Ovary (tissue), 10 donors: ENCODE measurements at places on chromosomes 3 and 15. TPM values are rescaled to one million over a fixed set of nuclear protein-coding genes. Genes with fewer than 3 reads are reported as not detected.

IGDCC3 gene
- 1.8 TPM for total RNA-seq

SLC12A1 gene
- total RNA-seq, result not detected

CCR8 gene
- total RNA-seq, result not detected

ROBO2 gene
- total RNA-seq, result 3.4 TPM

SKOR1 gene
- 0.36 TPM for total RNA-seq

GRCh38 chr3:145915787-145916186 lies 245.2 kb downstream of the PLOD2 start:
- H3K27ac ChIP-seq, result no peak overlapping the region
- no peaks in the 10 kb centered on the region for H3K36me3 ChIP-seq
- H3K27me3 ChIP-seq, result no peaks in the 10 kb centered on the region
- no peaks in the 10 kb centered on the region for H3K4me1 ChIP-seq
- H3K4me3 ChIP-seq, result no peak overlapping the region
- no peak for DNase-seq

- no peak overlapping the region for H3K27ac ChIP-seq
- no peak for DNase-seq
- H3K36me3 ChIP-seq, result no peaks in the 10 kb centered on the region
- H3K27me3 ChIP-seq, result no peaks in the 10 kb centered on the region
- H3K4me1 ChIP-seq, result no peaks in the 10 kb centered on the region
- H3K4me3 ChIP-seq, result no peak overlapping the region
Observed at GRCh38 chr3:53293867-53294266, 38.0 kb upstream of the TKT start.

GRCh38 chr3:120536642-120537041 lies 59.5 kb upstream of the NDUFB4 start:
- H3K4me3 ChIP-seq, result no peak overlapping the region
- H3K27ac ChIP-seq, result no peak overlapping the region

- no peaks in the 10 kb centered on the region for H3K36me3 ChIP-seq
- peak within 1 kb of the TSS; percentile 91 for H3K27ac ChIP-seq
- peak within 1 kb of the TSS; percentile 93 for H3K4me3 ChIP-seq
Observed at GRCh38 chr3:39383045-39383880, at the start of gene SLC25A38. SLC25A38 (plus strand) TSS chr3:39383370; CDS start chr3:39383725, 355 bp downstream.

- no peak overlapping the region for H3K4me3 ChIP-seq
- peaks cover 19% of the 10 kb centered on the region for H3K4me1 ChIP-seq
- H3K27ac ChIP-seq, result no peak overlapping the region
Observed at GRCh38 chr15:91921188-91921842, 67.8 kb downstream of the SLCO3A1 start.

DNA sequence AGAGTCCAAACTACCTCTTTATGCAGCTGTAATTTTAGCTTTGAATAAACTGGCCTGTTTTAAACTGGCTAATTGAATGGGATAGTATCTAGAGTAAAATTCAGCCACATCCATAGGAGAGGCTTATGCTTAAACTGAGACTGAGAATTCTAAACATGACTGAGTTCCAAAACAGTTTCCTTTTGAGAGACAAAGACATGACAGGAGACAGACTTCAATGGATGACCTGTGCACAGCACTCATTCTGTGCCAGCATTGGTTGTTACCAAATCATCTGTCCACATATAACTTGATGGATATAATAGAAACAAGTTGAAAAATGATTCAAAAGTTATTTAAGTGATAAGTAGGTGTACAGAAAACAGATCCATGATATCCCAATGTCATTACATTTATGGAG lies 20.9 kb downstream of the IL12A start:
- DNase-seq, result no peak
- H3K4me3 ChIP-seq, result no peak overlapping the region
- no peaks in the 10 kb centered on the region for H3K36me3 ChIP-seq
- H3K27me3 ChIP-seq, result no peaks in the 10 kb centered on the region

DNA sequence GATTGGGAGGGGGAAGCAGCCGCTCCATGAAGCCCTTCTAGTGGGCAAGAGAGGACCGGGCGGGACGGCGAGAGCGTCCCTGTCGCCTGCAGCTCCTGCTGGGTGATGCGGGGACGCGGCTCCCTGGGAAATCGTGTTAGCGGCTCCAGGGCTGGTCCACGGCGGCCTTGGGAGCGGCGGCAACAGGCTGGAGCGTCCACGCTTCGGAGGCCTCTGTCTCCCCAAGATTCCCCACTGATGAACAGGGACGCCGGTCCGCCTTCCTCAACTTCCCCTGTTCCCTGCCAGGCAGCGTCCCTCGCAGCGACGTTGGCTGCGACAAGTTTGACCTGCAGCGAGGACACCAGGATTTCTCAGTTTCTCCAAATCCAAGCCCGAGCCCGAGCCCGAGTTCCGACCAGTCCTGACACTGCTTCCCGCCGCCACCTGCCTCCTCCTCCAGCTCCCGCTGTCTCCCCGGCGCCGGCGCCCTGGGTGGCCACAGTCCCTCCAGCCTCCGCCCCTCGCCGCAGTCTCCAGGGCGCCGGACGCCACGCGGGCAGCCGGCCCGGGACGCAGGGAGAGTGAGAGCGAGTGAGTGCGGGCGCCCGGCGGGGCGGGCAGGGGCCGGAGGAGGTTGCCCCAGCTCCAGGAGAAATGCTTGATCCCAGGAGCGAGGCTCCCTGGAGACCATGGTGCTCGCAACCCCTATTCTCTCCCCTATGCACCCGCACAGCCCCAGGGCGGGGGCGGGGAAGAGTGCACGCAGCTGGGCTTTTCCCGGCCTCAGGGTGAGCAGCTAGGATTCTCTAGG lies 78.1 kb upstream of the RNF7 start:
- no peaks in the 10 kb centered on the region for H3K27me3 ChIP-seq
- H3K36me3 ChIP-seq, result no peaks in the 10 kb centered on the region
- H3K4me3 ChIP-seq, result peak overlapping the region; percentile 48
- H3K4me1 ChIP-seq, result peaks cover 19% of the 10 kb centered on the region

DNA sequence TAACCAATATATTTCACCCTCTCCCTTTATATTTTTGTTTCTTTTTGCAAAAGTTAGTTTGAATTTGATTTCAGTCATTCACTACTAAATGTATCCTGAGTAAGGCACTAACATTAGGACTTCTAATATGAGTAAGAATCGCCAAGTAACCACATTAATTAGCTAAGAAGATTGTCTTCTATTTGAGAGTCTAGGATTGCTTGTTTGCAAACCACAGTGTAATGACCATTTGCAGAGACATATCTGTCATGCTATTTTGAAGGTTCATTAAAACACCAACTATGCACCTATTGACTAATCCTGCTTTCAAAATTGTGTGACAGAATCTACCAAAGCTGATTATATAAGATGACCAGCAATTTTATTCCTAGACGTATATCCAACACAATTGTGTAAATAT lies 5.3 kb upstream of the EID1 start:
- no peak overlapping the region for H3K4me3 ChIP-seq
- no peak overlapping the region for H3K27ac ChIP-seq

DNA sequence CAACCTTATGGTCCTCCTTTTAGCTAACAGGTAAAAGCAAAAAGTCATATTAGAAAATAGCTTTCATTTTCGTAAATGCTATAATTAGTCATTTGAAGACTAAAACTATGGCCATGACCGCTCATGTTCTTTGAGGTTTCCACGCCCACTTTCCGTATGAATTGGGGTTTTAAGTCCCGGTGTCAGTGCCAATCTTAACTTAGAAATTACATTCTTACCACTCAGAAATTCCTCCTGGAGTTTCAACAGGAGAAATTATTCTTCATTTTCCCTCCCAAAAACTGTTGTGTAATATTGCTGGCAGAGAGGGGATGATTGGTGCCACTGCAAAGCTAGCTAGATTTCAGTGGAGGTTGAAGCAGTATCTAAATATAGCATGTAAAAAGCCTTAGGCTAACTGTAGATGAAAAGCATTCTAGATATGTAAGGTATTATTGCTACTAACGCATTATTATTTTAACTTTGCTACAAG lies 71.0 kb upstream of the MDFIC2 start:
- DNase-seq, result no peak
- H3K27me3 ChIP-seq, result no peaks in the 10 kb centered on the region
- no peaks in the 10 kb centered on the region for H3K36me3 ChIP-seq
- H3K4me1 ChIP-seq, result no peaks in the 10 kb centered on the region
- no peak overlapping the region for H3K27ac ChIP-seq

GRCh38 chr3:12593473-12593872 lies 36.6 kb downstream of the MKRN2 start:
- H3K4me1 ChIP-seq, result no peaks in the 10 kb centered on the region
- no peak for DNase-seq
- H3K4me3 ChIP-seq, result no peak overlapping the region
- H3K36me3 ChIP-seq, result no peaks in the 10 kb centered on the region
- no peaks in the 10 kb centered on the region for H3K27me3 ChIP-seq

GRCh38 chr3:130948929-130949328 lies 55.0 kb downstream of the ATP2C1 start:
- H3K4me1 ChIP-seq, result no peaks in the 10 kb centered on the region
- H3K27me3 ChIP-seq, result no peaks in the 10 kb centered on the region
- DNase-seq, result no peak
- no peaks in the 10 kb centered on the region for H3K36me3 ChIP-seq
- no peak overlapping the region for H3K4me3 ChIP-seq

DNA sequence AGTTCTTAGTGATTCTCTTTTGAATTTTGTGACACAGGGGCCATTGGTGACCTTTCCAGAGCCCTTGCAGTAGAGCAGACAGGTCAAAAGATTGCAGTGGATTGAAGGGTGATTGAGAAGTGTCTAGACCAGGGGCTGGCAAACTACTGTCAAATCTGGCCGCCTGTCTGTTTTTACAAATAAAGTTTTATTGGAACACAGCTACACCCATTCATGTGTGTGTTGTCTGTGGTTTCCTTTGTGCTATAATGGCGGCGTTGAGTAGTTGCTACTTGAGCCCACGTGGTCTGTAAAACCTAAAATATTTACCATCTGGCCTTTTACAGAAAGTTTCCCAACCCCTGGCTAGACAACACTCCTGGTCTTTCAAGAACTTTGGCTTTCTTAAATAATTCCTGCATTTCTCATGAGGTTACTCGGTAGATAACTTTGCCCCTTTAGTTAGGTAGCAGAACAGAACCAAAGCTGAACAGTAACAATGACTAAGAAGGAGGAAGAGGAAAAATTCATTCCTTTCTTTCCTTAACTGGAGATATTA lies 265.1 kb upstream of the NR2E3 start:
- no peak for DNase-seq
- H3K4me1 ChIP-seq, result no peaks in the 10 kb centered on the region
- H3K27ac ChIP-seq, result no peak overlapping the region

- H3K4me3 ChIP-seq, result no peak overlapping the region
- peaks cover under 1% of the 10 kb centered on the region for H3K4me1 ChIP-seq
- H3K36me3 ChIP-seq, result no peaks in the 10 kb centered on the region
- H3K27me3 ChIP-seq, result no peaks in the 10 kb centered on the region
- no peak for DNase-seq
Observed at GRCh38 chr15:59354417-59355031, 18.1 kb downstream of the MYO1E start.

DNA sequence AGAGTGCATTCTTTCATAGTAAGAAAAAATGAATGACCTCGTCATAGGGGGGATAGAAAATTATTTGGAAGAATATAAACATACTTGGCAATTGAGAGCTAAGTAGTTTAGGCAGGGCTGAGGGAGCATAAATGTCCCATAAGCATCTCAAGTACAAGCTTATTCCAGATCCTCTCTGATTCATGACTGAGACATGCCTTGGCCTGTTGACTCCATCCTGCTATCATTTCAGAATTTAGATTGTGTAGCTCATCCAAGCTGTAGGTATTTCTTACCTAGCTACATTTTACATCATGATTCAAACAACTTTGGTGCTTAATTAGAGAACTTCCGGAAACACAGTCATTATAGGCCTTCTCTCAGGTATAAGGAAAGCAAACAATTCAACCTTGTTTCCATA lies 12.3 kb downstream of the POGLUT1 start:
- no peaks in the 10 kb centered on the region for H3K36me3 ChIP-seq
- no peak overlapping the region for H3K27ac ChIP-seq
- H3K27me3 ChIP-seq, result no peaks in the 10 kb centered on the region
- no peaks in the 10 kb centered on the region for H3K4me1 ChIP-seq
- no peak overlapping the region for H3K4me3 ChIP-seq
- DNase-seq, result no peak

- H3K27ac ChIP-seq, result no peak overlapping the region
- no peaks in the 10 kb centered on the region for H3K27me3 ChIP-seq
- no peak for DNase-seq
- no peaks in the 10 kb centered on the region for H3K36me3 ChIP-seq
- H3K4me3 ChIP-seq, result no peak overlapping the region
- H3K4me1 ChIP-seq, result no peaks in the 10 kb centered on the region
Observed at GRCh38 chr3:29700256-29700655, 419.4 kb downstream of the RBMS3 start.
